GM18507 (cell line): ENCODE measurements at places on chromosomes 3 and 15.
A peak's percentile ranks its signal among the peaks of the same experiment; 100 is the strongest.

DNA sequence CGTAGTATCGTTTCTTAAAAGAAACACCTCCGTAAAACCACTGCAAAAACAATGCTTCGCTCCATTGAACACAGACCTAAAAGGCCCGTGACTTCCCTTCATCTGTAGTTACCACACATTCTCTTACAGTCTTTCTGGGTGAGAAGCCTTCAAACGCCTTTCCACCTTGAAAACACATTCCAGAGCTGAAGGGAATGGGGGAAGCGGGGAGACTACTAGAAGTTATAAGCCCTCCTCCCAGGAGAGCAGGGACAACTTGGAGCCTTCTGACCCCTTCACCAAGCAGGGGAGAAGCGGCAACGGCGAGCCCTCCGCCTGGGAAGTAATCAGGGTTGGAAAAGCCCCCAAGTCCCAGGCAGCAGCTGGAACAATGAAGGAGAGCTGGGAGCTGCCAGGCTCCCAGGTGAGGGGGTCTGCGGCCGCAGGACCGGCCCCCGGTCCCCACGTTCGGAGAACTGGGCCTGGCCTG lies 461 bp downstream of the SECISBP2L start:
- DNase-seq, result peak; percentile 25

GRCh38 chr15:77857419-77857818 lies 220.1 kb downstream of the TBC1D2B start:
- DNase-seq, result no peak

- no peak for DNase-seq
These were observed 6.5 kb downstream of the SEC22C start for GRCh38 chr3:42575137-42575741.

GRCh38 chr15:40495516-40495915 lies 24.7 kb downstream of the CHST14 start:
- no peak for DNase-seq

GRCh38 chr15:47388299-47388698 lies 329.0 kb upstream of the SEMA6D start:
- no peak for DNase-seq

DNA sequence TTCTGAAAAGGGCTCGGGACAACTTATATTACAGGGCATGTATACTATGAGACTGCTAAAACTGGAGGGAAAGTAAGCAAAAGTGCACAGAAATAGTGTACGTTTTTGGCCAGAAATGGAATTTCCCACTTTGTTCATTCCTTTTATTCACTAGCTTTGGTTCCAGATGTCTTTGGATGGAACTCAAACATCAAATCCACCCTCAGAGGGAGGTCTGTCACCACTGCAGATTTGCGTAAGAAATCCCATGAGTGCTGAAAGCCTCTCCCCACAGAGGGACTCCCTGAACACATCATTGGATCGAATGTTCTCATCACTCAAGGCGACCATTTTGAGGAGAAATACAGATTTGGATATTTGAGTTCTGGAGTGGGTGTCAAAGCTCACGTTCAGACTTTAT lies 71.6 kb downstream of the FEM1B start:
- no peak for DNase-seq

DNA sequence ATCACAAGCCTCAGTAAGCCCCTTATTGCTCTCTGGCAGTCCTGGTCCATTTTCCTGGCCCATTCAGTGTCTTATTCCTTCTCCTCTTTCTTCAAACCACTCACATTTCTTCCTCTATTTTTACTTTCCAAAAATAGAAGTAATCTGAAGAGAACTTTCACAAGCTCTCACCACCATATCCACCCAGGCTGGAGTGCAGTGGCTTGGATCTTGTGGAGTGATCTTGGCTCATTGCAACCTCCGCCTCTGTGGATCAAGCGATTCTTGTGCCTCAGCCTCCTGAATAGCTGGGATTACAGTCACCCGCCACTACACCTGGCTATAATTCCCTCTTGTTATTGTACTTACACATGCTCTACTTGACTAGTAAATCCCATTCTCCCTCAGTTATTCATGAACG lies 16.8 kb downstream of the ARMC8 start:
- DNase-seq, result no peak

DNA sequence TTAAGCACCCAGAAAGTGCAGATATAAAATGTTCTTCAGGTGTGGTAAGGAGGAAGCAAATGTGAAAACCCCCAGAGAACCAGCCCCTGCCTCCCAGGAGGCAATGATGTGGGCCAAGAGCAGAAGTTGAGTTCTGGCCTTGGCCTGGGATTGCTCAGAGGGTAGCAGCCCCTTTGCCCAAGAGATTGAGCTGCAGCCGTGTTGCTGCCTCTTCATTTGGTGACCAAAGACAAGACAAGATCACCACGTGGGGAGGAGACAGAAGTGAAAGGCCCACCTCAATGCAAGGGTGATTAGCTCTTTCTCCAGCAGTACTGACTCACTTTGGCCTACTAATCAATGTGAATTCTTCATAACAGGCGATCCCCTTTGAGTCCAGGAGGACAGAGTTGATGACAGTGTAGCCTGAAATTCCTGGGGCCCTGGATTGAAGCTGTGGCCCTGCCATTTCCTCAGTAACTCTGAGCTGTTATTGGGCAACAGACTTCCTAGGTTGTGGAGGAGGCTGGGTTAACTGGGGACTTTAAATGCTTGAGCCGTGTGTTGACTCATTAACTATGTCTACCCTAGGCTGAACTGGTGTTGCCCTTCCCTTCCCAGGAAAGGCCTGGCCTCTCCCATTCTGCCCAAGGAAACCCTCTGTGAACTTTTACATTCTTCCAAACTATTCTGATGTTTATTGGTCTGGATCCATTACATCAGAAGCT lies 86.5 kb downstream of the ST6GAL1 start:
- no peak for DNase-seq

- DNase-seq, result no peak
These were observed 37.8 kb upstream of the SPTSSB start for GRCh38 chr3:161409069-161409468.

GRCh38 chr3:59430341-59430740 lies 380.5 kb upstream of the CFAP20DC start:
- no peak for DNase-seq

DNA sequence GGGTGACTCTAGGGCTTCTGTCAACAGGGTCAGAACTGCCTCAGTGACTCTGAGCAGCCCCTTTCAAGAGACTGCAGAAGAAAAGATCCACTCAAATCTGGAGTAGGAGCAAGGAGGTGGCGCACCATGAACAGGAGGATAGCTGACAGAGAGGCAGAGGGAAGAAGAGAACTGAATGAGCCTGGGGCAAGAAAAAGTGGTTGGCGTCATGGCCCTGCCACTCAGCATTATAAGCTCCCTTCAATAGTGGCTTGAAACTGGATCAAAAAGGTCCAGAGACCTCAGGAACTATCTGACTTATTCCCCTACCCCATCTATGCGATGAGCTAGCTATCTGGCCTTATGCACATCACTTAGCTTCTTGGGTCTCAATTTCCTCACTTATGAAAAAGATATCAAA lies 66.6 kb downstream of the NCEH1 start:
- no peak for DNase-seq

GRCh38 chr3:168495932-168496331 lies 400.2 kb upstream of the GOLIM4 start:
- no peak for DNase-seq

GRCh38 chr3:184283681-184284080 lies 7.9 kb downstream of the ECE2 start:
- no peak for DNase-seq
